Hematopoietic multipotent progenitor cell treated with erythropoietin and hydrocortisone succinate and interleukin-3 and kit ligand, for 15 days (in vitro differentiated cells): ENCODE measurements at places on chromosomes 2 and 18.

GRCh38 chr2:62248226-62248625 is 52.3 kb downstream of the B3GNT2 start:
- DNase-seq = no peak

DNA sequence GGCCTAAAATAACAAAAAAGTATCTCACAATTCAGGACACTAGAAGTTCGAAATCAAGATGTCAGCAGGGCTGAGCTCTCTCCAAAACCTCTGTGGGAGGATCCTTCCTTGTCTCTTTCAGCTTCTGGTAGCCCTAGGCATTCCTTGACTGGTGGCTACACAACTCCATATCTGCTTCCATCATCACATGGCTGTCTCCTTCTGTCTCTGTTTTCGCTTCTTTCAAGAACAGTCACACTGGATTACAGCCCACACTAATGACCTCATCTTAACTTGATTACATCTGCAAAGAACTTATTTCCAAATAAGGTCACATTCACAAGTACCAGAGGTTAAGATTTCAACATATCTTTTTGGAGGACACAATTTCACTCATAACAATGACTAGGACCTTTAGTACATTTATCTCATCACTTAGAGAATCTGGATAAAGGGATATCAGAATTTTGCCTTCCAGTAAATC is 275.2 kb downstream of the IRS1 start:
- no peak for DNase-seq

GRCh38 chr2:159614534-159615366 is 1.6 kb downstream of the BAZ2B start:
- DNase-seq = peak; percentile 50

GRCh38 chr2:197893403-197894177 is 89.2 kb downstream of the PLCL1 start:
- no peak for DNase-seq
